ENCODE measurements at places on chromosomes 4 and X. TPM values are rescaled to one million over a fixed set of nuclear protein-coding genes. Genes with fewer than 3 reads are reported as not detected.
A peak's percentile ranks its signal among the peaks of the same experiment; 100 is the strongest.

The MAB21L2 gene
- not detected for total RNA-seq

The HTRA3 gene
- 0.12 TPM for total RNA-seq

The MECP2 gene
- 55.1 TPM for total RNA-seq

- H3K27me3 ChIP-seq: peaks cover 6% of the 10 kb centered on the region
- H3K36me3 ChIP-seq: no peaks in the 10 kb centered on the region
- H3K27ac ChIP-seq: no peak overlapping the region
- H3K4me1 ChIP-seq: peaks cover 2% of the 10 kb centered on the region
- DNase-seq: peak; percentile 11
- no peak overlapping the region for H3K4me3 ChIP-seq
Measured at GRCh38 chrX:149638860-149639259, 7.3 kb upstream of the TMEM185A start.

GRCh38 chrX:24862343-24862742, 153.4 kb downstream of the ARX start:
- no peaks in the 10 kb centered on the region for H3K27me3 ChIP-seq
- no peak overlapping the region for H3K4me3 ChIP-seq
- no peak for DNase-seq

- no peaks in the 10 kb centered on the region for H3K36me3 ChIP-seq
- no peak overlapping the region for H3K4me3 ChIP-seq
- H3K27me3 ChIP-seq: no peaks in the 10 kb centered on the region
- H3K4me1 ChIP-seq: no peaks in the 10 kb centered on the region
- no peak for DNase-seq
Measured at GRCh38 chr4:178738026-178738425, 1295.8 kb upstream of the AGA start.

DNA sequence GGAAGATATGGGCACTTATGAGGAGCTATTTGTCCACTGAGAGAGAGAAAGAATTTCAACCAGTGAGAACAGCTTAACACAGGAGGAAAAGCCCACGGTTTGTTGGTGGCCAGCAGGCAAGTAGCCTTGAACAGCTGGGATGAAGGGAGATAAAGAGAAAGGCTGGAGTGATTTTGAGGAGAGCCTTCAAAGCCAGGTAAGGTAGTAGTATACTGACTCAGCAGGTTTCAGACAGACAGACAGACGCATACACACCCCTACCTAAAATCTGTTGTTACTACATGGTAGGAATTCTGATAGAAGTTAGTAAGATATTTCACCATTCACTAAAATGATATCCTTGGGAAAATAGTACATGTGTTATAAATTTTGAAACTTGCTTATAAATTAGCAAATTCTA, 60.5 kb downstream of the SEC24D start:
- H3K27me3 ChIP-seq: no peaks in the 10 kb centered on the region
- H3K36me3 ChIP-seq: peaks cover 7% of the 10 kb centered on the region
- no peak overlapping the region for H3K27ac ChIP-seq

- H3K27me3 ChIP-seq: peaks cover 9% of the 10 kb centered on the region
- H3K27ac ChIP-seq: no peak overlapping the region
- H3K36me3 ChIP-seq: no peaks in the 10 kb centered on the region
- no peaks in the 10 kb centered on the region for H3K4me1 ChIP-seq
- no peak for DNase-seq
- no peak overlapping the region for H3K4me3 ChIP-seq
Measured at GRCh38 chr4:47790105-47790504, 47.8 kb downstream of the CORIN start.

- no peaks in the 10 kb centered on the region for H3K36me3 ChIP-seq
- no peaks in the 10 kb centered on the region for H3K27me3 ChIP-seq
- H3K4me1 ChIP-seq: no peaks in the 10 kb centered on the region
- H3K27ac ChIP-seq: no peak overlapping the region
- no peak overlapping the region for H3K4me3 ChIP-seq
Measured at GRCh38 chrX:103878466-103879122, 46.5 kb upstream of the RAB9B start.

GRCh38 chr4:15381806-15382338, 46.0 kb upstream of the C1QTNF7 start:
- peaks cover 4% of the 10 kb centered on the region for H3K27me3 ChIP-seq
- no peak overlapping the region for H3K27ac ChIP-seq

DNA sequence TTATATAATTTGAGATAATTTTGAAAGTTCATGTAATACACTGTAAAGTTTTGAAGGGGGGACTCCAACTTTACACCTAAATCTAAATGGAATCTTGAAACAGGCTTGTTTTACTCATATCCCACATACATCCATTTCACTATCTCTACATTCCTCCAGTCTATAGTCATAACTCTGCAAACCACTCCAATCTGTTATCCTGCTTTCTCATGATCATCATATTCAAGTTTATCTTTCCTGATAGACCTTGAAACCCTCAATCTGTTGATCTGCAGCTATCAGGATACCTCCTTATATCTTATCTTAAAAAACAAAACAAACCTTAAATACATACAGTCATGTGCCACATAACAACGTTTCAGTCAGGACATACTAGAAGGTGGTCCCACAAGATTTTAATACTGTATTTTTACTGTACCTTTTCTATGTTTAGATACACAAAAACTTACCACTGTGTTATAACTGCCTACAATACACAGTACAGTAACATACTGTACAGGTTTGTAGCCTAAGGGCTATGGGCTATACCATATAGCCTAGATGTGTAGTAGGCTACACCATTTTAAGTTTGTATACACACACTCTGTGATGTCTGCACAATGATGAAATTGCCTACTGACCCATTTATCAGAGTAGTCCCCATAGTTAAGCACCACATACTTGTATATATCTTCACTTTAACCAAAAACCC, 14.0 kb downstream of the CHIC2 start:
- no peak for DNase-seq
- H3K36me3 ChIP-seq: peaks cover 31% of the 10 kb centered on the region
- no peaks in the 10 kb centered on the region for H3K27me3 ChIP-seq
- no peak overlapping the region for H3K27ac ChIP-seq

GRCh38 chr4:104941661-104942062, 205.0 kb upstream of the TET2 start:
- no peak for DNase-seq
- no peaks in the 10 kb centered on the region for H3K27me3 ChIP-seq
- H3K4me1 ChIP-seq: peaks cover 9% of the 10 kb centered on the region
